SJSA1 (cell line): ENCODE measurements at places on chromosomes 13 and 19. TPM values are rescaled to one million over a fixed set of nuclear protein-coding genes. Genes with fewer than 3 reads are reported as not detected.

Gene LILRB3
- not detected in 2 replicates for total RNA-seq

Gene C19orf67
- not detected in 2 replicates for total RNA-seq

- no peak overlapping the region for H3K4me3 ChIP-seq
- no peak for DNase-seq
- no peaks in the 10 kb centered on the region for H3K27me3 ChIP-seq
Observed at GRCh38 chr13:79090552-79091124, 315.4 kb downstream of the RBM26 start.

- no peaks in the 10 kb centered on the region for H3K4me1 ChIP-seq
- no peak overlapping the region for H3K4me3 ChIP-seq
- no peaks in the 10 kb centered on the region for H3K27me3 ChIP-seq
Observed at GRCh38 chr19:6034512-6034911, 56.6 kb upstream of the RANBP3 start.

Gene C5AR1
- not detected in 2 replicates for total RNA-seq
